Left lung (tissue), 14 donors: ENCODE measurements at places on chromosomes 1 and 21. TPM values are rescaled to one million over a fixed set of nuclear protein-coding genes. Genes with fewer than 3 reads are reported as not detected.

The OLFML3 gene
- 272 TPM for polyA plus RNA-seq

The CYP4A11 gene
- polyA plus RNA-seq, result 0.62 TPM

- DNase-seq, result no peak
These were observed 974 bp upstream of the FNBP1L start for GRCh38 chr1:93446837-93447451.

The TNN gene
- polyA plus RNA-seq, result 1.6 TPM

The KIF17 gene
- 5.3 TPM for polyA plus RNA-seq

The CELA3B gene
- not detected for polyA plus RNA-seq

DNA sequence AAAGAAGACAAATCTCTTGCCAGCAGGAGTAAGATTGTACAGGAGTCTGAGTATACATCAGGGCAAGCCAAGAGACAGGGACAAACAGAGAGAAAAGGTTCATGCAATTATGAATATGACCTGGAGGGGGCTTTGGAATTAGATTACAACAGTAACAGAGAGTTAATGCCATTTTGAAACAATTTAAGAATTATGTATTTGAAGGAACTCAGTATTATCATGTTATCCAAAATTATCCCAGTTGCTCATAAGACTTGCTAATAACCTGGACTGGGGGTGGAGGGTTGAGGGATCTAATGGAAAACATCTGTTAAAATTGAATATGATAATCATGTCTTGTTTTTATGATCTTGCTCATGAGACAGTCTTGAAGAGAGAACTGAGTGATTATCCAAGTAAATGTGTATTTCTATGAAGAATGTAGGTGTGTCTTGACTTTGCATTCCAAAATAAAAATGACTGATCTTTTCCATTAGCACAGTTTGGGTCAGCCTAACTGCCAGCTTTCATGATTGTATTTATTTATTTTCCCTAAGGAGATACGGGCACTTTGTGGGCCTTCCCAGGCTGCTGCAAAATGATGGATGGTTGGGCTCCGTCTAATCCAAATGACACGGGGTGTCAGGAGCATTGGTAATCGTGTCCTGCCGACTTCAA lies 117.7 kb downstream of the ERG start:
- no peak for DNase-seq

DNA sequence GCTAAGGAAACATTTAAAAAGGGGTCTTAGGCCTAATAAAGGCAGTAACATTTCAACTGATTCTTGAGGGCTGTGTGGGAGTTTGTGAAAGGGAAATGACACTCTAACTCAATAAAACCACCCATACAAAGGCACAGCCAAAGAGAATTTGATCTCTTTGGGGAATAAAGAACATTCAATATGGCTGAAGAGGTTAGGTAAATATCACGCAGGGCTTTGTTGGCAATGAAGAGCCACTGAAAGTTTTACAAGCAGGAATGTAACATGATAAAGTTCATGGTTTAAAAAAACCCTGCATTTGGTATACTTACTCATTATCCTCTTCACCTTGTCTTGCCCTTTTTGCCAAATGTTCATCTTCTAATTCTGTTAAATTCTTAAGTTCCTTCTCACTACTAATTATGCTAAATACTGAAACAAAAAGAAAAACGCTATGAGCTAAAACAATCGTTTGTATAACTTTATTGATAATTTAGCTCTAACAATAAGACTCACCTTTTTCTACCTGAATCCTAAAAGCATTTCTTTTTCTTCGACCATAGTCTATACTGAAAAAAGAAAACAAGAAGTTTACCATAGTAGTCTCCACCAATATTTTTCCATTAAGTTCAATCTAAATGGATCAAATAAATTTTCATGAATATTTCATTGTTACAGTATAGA lies 12.5 kb downstream of the NVL start:
- DNase-seq, result no peak

GRCh38 chr1:184101141-184101540 lies 49.6 kb downstream of the TSEN15 start:
- no peak for DNase-seq

- DNase-seq, result no peak
These were observed 30.4 kb downstream of the ZNF281 start for GRCh38 chr1:200379432-200379757.

GRCh38 chr21:28473530-28474220 lies 519.0 kb downstream of the LTN1 start:
- no peak for DNase-seq

DNA sequence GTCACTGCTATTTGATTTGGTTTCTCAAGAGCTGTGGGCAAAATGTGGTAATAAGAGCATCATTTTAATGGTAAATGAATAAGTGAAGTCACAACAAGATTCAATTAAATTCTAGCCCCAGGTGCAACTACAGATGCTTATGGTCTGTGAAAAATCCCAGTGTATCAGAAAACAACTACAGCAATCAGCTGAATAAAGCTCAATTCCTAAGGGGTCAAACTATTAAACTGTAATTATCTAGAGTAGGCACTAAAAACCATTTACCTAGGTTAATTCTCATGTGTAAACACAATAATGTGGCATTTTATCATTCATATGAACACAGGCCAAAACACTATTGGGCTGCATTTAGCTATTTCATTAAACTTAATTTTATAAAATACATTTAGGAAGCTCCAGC lies 9.6 kb downstream of the TARBP1 start:
- no peak for DNase-seq

DNA sequence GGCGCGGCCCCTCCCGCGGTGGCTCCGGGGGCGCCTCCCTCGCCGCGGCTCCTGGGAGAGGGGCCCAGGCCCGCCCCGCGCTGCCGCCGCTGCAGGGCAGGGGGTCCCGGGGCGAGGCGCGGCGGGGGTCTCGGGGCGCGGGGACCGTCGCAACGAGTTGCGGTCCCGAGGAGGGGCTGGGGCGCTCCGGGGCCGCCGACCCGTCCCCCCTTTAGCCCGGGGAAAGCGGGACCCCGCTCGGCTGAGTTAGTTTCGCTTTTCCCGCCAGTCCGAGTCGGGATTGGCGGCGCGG lies 493 bp downstream of the SPSB1 start:
- DNase-seq, result peak; percentile 86

DNA sequence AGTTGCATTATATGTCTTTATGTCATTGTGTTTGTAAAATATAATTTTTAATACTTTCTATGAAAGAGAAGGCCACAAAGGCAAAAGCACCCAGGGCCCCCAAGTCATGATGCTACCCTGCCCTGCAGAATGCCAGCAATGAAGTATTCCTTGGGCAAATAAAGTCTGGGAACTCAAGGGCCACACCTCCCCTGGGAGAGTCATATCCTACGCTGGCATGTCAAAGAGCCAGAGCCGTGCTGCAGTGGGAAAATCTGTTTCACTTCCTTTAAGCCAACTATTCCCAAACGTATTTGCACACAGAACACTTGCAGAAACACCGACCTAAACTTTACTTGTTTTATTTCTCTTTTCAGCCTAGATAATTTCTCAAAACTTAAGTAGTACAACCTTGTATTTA lies 98.4 kb upstream of the KAZN start:
- DNase-seq, result no peak

The KRTAP11-1 gene
- not detected for polyA plus RNA-seq

DNA sequence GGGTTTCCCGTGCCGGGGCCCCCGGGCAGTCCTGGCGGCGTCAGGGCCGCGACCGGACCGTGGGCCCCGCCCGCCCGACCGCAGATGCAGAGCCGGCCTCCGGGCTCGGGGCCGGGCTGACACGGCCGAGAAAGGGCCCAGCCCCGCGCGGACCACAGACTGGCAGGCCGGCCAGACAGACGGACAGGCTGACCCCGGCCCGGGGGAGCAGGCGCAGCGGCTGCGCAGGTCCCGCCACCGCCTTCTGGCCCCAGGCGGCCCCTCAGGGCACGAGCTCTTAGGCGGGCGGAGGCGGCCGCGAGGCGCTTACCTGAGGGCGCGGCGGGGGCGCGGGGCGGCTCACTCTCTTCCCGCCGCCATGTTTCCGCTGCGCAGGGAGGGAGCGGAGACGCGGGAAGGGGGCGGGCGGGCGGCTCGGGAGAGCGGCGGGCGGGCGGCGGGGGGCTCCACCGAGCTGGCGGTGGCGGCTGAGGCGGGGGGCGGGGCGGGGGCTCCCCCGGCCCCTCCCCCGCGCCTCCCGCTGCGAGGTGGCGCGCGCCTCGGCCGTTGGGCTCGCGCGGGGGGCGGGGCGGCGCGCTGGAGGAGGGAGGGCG lies at the start of gene SCMH1:
TSS of gene SCMH1 (minus strand) at position 558 of the 593 bp plus-strand sequence. CDS start 56,173 bp downstream, outside the sequence.
- DNase-seq, result peak; percentile 86

GRCh38 chr1:6634371-6635052 lies 9.8 kb downstream of the THAP3 start:
- peak; percentile 49 for DNase-seq

- DNase-seq, result peak; percentile 57
These were observed 33.1 kb upstream of the GPR157 start for GRCh38 chr1:9161963-9162362.

- no peak for DNase-seq
These were observed 208.2 kb upstream of the USP25 start for GRCh38 chr21:15521644-15522001.
